Mesenteric fat pad (tissue), 1 donor: ENCODE measurements at places on chromosomes 6 and 20. TPM values are rescaled to one million over a fixed set of nuclear protein-coding genes. Genes with fewer than 3 reads are reported as not detected.

Gene DOK5
- total RNA-seq = 4.6 TPM

Gene OVOL2
- not detected for total RNA-seq

Gene ULBP3
- 3.0 TPM for total RNA-seq

Gene MRAP2
- 0.16 TPM for total RNA-seq

Gene LST1
- total RNA-seq = 23.8 TPM

Gene CST2
- total RNA-seq = not detected

Gene TMEM170B
- total RNA-seq = 13.5 TPM

Gene PI16
- total RNA-seq = 22.5 TPM

Gene UBE3D
- 4.2 TPM for total RNA-seq

GRCh38 chr6:131029626-131030297 lies 33.3 kb downstream of the EPB41L2 start:
- DNase-seq = no peak

GRCh38 chr6:119331663-119332286 lies 17.8 kb downstream of the MAN1A1 start:
- DNase-seq = no peak

DNA sequence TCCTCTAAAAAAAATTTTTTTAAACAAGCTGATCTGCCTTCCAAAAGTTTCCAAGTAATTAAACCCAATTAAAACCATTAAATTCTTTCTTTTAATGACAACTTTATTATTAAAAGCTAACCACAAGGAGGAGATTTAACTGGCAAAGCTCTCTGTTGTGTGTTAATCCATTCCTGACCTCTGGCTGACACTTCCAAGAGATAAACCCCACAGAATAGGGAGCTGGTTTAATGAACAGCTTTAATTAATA lies 230.8 kb downstream of the EYA2 start:
- DNase-seq = no peak

- no peak for DNase-seq
These were observed 573.0 kb downstream of the CD109 start for GRCh38 chr6:74268815-74269599.

GRCh38 chr6:35500782-35501181 lies 3.9 kb upstream of the TEAD3 start:
- no peak for DNase-seq

DNA sequence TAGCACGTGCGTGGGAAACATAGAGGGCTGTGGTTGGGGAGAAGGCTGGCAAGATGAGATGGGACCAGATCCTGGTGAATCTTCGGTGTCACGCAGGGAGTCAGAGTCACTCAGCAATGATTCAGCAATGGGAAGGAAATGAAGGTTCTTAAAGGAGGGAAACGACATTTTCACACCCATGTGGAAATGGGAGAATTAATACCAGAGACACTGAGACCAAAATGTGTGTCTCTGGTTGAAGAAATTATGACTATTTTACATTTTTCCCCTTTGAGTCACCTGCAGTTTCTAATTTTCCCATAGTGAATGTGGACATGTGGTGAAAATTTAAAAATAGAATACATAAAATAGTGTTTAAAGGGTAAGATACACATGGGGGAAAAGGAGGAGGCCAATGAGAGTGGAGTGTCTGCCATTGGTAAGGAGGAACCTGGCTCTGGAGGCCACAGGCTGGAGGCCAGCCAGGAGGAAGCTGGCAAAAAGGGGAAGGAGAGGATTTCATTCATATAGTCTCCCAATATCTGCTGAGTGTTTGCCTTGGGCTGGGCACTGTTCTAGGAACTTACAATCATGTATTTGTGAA lies 17.5 kb downstream of the NRN1 start:
- DNase-seq = no peak

- DNase-seq = no peak
These were observed 41.1 kb upstream of the RFPL4B start for GRCh38 chr6:112305795-112306564.

- no peak for DNase-seq
These were observed 1.6 kb downstream of the PSMA7 start for GRCh38 chr20:62141397-62142251.

DNA sequence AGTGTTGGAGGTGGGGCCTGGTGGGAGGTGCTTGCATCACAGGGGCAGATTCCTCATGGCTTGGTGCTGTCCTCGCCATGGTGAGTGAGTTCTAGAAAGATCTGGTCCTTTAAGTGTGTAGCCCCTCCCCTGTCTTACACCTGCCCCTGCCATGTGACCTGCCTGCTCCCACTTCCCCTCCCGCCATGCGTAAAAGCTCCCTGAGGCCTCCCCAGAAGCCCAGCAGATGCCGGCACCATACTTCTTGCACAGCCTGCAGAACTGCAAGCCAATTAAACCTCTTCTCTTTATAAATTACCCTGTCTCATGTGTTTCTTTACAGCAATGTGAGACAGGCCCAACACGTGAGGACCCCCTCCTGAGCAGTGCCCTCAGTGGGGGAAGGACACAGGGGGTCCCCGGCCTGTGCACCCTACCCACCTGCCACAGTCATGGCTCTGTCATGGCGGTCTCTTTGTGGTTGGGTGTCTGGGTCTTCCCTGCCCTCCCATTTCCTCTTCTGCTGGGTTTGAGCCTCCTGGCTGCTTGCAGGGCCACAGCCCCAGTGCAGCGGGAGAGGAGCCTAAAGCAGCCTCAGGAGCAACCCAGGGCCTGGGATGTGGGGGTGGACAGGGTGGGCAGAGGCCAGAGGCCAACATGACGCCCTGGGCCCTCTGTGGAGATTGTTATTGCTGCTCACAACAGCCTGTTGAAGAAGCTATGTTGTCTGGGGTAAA lies 87.2 kb upstream of the QKI start:
- peak; percentile 60 for DNase-seq

DNA sequence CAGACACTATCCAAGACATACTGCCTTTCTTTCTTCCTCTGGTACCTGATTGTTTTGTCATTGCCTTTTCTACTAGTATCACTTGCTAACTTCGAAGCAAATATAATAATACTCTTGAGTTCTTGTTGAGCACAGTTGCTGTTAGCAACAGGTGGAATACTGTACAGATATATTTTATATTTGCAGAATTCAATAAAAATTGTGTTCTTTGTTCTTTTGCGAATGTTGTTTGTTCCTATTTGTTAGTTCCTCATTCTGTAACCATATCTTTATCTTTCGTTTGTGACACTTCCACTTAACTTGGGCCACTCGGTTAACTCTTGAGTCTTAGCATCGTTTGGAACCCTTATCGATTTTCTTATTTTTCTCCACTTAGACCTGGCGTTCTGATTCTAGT lies 868 bp downstream of the CYB5R4 start:
- DNase-seq = no peak

DNA sequence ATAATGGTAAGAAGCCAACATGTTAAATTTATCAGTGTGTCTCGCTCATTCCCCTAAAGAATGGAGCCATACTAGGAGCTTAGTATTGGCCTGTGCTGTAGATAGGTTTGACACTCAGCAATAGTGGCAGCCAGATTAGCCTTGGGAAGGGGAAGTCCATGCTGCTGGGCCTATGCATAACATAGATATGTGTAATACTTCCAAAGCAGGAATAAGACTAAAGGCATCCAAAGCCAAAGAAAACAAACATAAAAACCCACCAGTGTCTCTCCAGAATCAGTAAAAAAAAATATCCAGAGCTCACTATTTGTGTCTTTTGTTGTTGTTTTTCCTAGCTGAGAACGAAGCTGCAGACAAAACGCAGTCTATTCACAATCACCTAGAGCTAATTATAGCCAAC lies 104.2 kb upstream of the STXBP5 start:
- no peak for DNase-seq

- DNase-seq = no peak
These were observed 83.1 kb downstream of the KCNB1 start for GRCh38 chr20:49399329-49399728.

- no peak for DNase-seq
These were observed 46.1 kb downstream of the POU3F2 start for GRCh38 chr6:98880486-98880885.

DNA sequence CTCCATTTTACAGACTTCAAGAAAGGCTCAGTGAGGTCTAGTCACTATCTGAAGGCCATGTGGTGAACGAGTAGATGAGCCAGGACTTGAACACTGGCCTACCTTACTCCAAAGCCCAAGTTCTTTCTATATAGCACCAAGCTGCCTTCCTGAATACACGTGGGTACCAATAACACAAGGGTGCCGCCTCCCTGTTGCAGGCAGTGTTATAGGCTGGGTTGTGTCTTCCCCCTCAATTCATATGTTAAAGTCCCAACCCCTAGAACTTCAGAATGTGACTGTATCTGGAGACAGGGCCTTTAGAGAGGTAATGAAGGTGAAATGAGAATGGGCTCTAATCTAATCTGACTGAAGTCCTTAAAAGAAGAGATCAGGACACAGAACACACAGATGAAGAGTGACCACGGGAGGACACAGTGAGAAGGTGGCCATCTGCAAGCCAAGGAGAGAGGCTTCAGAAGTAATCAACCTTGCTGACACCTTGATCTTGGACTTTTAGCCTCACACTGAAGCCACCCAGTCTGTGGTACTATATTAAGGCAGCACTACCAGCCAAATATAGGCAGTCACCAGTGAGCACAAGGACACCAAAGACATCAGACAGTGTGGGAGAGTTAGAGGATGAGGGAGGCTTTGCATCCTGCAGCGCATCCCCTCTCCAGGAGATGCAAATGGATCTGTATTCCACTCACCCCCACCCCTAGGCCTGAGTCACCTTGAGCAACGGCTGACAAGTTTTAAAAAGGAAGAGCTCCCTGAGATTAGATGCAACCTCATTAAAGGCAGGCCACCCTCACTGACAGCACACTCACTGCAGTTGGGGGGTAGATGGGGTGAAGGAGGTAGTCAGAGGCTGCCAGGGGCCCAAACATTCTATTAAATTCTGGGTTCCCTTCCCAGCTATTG lies 40.9 kb upstream of the LYRM2 start:
- DNase-seq = no peak

GRCh38 chr20:18678549-18679419 lies 90.9 kb downstream of the DTD1 start:
- DNase-seq = no peak

DNA sequence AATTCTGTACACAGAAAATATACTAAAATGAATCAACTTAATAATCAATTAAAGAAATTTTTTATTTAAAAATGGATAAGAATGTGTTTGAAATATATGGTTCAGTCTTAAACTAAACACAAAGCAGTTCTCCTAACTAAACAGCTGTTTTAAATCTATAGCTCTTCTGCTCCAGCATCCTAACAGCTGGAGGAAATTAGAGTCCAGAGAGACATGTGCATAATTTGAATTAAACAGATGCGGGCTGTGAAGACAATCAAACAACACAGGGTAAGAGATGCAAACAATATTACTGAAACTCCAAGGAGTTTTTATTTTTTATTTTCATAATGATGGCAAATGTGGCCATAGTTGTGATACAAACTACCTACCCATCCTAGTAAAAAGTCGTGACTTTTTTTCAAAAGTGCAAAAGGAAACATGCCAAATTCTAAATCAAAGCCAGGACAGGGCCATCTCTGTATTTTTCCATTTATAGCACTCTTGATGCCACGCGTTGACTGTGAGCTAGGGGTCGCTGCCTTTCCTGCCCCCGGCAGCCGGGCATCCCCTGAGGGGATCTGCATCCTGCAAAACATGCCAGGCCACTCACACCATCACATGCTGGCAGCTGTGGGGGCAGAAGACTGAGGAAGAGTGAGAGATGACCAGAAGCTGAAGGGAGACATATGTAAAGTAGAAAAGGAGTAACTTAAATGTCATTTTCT lies 310.6 kb downstream of the PRKN start:
- no peak for DNase-seq

- no peak for DNase-seq
These were observed 7.2 kb downstream of the PBOV1 start for GRCh38 chr6:138211048-138211581.

DNA sequence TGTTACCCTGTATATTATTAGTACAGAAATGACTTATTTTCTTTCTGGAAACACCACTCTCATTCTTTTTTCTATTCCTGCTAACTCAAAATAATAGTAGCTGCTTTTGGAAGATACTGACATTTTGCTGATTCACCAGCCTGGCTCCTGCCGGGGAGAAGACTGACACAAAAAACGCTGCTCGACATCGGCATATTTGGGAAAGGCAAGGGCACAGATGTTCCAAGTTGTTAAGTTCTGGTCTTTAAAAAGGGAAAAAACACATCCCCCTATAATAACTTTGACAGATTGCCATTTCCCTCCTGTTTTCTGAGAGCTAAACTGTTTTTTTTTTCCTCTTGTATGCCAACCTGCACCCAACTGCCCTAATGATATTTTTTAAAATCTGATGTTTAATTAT lies 55.4 kb downstream of the CTNNBL1 start:
- DNase-seq = no peak
